GM18507 (cell line): ENCODE measurements at places on chromosomes 1 and 21.

- no peak for DNase-seq
These were observed 629 bp downstream of the CTNNBIP1 start for GRCh38 chr1:9909234-9910046.

DNA sequence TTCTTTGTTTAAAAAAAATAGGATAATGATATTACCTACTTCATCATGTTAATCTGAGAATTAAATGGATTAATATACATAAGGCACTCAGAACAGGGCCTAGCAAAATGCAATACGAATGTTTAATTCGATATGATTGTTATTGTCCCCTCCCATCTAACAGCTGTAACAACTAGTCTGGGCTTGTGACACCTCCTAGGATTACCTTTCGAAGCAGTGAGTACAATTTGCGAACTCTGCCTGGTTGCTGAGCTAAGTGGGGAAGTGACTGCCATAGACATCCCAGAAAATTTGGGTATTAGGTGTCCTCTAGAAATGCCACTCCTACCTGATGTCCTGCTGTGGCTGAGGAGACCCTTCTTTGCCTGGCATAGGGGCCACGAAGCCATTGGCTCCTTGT, 3.0 kb downstream of the RASSF5 start:
- no peak for DNase-seq

GRCh38 chr1:186609183-186609582, 71.0 kb downstream of the PTGS2 start:
- no peak for DNase-seq

DNA sequence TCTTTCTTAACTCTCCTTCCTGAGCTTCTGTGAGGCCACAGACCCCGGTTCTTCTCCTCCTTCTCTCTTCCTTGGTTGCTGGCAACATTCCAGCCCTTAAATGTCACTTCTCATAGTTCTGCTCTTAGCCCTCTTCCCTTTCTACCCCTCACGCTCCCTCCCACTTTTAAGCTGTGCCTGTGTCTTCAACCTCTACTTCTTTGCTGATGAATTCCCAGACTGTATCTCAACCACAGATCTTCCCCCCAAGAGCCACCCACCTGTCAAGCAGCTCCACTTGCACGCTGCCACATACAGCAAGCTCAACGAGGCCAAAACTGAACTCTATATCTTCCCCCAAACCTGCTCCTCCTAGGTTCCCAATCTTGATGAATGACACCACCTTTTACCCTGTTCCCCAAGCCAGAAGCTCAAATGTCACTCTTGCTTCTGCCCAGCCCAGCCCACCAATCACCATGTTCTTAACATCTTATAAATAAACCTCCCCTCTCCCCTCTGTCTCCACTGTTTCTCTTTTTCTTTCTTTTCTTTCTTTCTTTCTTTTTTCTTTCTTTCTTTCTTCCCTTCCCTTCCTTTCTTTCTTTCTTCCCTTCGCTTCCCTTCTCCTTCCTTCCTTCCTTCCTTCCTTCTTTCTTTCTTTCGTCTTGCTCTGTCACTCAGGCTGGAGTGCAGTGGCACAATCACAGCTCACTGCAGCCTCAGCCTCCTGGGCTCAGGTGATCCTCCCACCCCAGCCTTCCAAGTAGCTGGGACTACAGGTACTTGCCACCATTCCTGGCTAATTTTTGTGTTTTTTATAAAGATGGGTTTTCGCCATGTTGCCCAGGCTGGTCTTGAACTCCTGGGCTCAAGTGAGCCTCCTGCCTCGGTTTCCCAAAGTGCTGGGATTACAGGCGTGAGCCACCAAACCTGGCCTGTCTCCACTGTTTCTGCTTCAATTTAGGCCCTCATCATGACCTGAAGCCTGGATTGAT, 19.8 kb upstream of the PTP4A2 start:
- no peak for DNase-seq

GRCh38 chr21:45870421-45870820, 111.1 kb upstream of the COL6A1 start:
- DNase-seq = no peak

GRCh38 chr1:93489756-93490155, 41.8 kb downstream of the FNBP1L start:
- no peak for DNase-seq
